ENCODE measurements at places on chromosomes 7 and 10.

- no peak for DNase-seq
Observed at GRCh38 chr10:4719036-4719435, 107.0 kb upstream of the AKR1E2 start.

GRCh38 chr10:115355162-115355760 lies 262.1 kb downstream of the ATRNL1 start:
- peak; percentile 39 for DNase-seq

DNA sequence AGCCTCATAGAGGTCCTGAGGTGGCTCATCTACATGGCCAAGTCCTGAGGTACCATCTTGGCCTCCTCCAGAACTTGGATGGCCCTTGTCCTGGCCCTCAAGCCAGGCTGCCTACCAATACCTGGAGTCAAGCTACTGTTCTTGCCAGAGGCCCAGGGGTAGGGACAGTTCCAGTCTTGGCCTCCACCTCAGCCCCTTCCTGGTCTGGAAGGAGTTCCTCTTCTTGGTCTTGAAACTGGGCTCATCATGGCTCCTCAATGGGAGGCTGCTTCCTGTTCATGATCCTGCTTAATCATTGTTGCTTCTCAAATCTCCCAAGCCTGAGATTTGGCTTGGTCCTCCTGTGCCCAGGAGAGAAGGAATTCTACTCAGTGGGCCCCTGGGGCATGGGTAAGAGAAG lies 3.9 kb downstream of the HPS6 start:
- DNase-seq = no peak

DNA sequence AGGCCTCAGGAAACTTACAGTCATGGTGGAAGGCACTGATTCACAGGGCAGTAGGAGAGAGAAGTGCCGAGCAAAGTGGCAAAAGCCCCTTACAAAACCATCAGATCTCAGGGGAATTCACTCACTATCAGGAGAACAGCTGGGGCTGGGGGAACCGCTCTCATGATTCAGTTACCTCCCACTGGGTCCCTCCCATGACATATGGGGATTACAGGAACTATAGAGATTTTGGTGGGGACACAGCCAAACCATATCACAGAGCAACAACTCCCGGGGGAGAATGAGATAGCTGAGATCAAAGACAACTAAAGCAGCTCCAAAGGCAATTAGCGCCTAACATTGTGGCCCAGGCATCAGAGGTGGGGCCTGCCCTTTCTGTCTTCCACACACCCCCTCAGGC lies 85.4 kb upstream of the VOPP1 start:
- no peak for DNase-seq

DNA sequence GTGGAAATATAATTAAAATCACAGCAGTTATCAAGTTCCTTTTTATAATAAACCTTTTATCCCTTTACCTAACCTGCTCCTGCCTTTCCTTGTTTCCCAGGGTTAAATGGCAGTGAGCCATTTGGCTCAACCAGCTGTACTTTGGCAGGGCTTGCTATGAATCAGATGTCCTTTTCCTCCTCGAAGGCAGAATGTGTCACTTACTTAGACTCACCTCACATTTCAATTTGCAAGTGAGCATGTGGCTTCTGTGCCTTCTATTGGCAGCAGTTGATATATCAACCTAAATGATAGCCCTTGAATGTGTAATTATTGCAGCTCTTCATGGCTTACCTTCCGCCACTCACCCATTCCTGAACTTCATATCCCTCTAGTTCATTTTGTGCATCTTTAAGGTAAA lies 301.7 kb downstream of the CSTF2T start:
- no peak for DNase-seq

- DNase-seq = no peak
Observed at GRCh38 chr7:84176716-84177115, 17.9 kb downstream of the SEMA3A start.

Data from NCI-H1105 (cell line).